Sciatic nerve (tissue), 2 donors: ENCODE measurements at places on chromosomes 11 and 22.

- DNase-seq = no peak
Observed at GRCh38 chr11:45917286-45917622, 423 bp downstream of the PEX16 start.

DNA sequence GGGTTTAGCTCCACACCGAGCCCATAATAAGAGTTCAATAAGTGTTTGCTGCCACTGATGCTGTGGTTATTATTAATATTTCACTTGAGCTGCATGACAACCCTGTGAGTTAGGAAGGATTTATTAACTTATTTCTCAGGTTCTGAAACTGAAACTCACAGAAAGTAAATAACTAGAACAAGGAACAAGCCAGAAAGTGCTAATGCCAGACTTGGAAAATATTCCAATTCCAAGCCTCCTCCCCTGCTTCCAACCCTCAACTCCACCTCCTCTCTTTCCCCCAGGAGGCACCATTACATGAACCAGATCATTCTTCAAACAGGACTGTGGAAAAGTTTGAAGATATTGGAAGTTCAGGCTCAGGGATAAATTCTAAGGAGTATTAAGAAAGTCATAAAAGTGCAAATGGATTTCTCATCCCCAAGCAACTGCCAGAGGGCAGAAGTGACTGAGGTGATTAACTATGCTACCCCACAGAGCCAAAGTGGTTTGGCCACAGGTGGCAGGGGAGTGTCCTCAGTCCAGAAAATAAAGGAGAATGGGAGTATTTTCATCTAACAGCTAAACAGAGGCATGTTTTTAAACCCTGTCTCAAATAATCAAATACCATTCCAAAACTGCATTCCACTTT, 3.2 kb upstream of the FJX1 start:
- DNase-seq = no peak

- no peak for DNase-seq
Observed at GRCh38 chr11:45229401-45230020, 56.6 kb downstream of the SYT13 start.

- DNase-seq = no peak
Observed at GRCh38 chr22:37777122-37777687, 30.5 kb upstream of the GCAT start.

- DNase-seq = no peak
Observed at GRCh38 chr11:46240861-46241260, 36.6 kb upstream of the CREB3L1 start.

- DNase-seq = no peak
Observed at GRCh38 chr11:35247863-35248262, 108.9 kb downstream of the CD44 start.

- DNase-seq = no peak
Observed at GRCh38 chr11:116580799-116581198, 192.0 kb downstream of the BUD13 start.

DNA sequence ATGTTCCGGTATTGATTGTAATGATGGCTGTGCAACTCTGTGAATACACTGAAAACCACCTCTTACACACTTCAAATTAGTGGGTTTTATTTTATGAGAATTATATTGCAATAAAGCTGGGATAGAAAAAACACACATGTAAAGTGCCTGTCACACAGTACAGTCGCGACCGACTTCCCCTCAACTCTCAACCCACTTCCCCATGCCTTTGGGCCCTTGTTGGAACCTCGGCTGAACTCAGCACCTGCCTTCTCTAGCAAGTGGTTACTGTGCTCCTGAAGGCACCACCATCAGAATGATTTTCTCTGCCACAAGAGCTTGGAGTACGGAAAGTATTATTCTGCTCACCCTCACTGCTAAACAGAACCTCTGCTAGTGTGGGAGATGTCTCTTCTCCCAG, 13.5 kb downstream of the KCNJ1 start:
- no peak for DNase-seq

- no peak for DNase-seq
Observed at GRCh38 chr22:30829901-30830550, 135.4 kb downstream of the OSBP2 start.
